Umbilical cord (tissue), 2 donors: ENCODE measurements at places on chromosomes 2 and 18.

DNA sequence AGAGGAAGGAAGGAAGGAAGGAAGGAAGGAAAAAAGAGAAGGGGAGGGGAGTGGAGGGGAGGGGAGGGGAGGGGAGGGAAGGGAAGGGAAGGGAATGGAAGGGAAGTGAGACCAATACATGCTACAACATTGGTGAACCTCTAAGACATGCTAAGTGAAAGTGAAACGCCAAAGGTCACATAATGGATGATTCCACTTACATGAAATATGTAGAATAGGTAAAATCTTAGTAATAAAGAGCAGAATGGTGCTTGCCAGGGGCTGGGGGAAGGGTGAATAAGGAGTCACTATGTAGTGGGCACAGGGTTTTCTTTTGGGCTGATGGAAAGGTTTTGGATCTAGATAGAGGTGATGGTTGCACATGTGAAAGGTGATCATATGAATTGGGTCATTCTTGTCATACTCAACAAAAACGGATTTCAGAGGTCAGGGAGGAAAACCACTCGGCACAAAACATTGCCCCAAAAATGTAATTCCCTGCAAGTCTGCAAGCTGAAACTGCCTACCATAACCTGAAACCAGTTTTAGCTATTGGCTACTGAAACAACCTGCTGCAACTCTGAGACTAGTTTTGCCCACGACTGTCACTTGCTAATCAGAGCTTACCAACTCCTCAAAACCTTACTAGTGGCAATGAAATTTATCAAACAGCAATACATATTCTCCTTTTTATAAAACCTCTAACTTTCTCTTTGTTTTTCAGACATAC, 59.2 kb downstream of the CCDC141 start:
- DNase-seq, result no peak

DNA sequence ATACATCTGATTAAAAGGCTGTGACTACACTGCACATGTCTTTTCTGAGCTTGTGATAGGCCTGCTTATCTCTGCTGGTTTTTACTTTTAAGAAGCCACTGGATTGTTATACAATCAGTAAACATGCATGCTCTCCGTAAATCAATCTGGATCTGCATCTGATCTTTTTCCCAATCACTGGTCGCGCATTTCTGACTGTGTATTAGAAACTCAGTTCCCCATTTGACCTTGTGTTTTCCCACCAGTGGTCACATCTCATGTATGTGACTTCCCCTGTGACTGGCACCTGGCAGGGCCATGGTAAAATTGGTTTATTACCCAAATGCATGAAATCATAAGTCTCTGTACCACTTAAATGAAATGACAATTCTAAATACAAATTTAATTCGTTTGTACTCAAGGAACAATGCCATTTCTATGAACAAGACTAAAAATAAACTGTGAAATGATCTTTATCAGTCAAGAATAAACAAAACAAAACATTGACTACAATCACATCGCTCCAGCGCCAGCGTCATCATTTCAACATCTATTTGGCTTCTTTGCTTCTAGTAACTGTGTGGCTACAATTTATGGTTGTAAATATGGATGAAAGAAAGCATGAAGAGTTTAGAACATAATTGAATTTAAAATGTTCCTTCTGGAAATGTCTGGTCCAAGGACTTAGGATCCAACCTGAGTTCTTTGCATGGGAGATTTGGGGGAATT, 396.6 kb upstream of the TRIB2 start:
- no peak for DNase-seq

DNA sequence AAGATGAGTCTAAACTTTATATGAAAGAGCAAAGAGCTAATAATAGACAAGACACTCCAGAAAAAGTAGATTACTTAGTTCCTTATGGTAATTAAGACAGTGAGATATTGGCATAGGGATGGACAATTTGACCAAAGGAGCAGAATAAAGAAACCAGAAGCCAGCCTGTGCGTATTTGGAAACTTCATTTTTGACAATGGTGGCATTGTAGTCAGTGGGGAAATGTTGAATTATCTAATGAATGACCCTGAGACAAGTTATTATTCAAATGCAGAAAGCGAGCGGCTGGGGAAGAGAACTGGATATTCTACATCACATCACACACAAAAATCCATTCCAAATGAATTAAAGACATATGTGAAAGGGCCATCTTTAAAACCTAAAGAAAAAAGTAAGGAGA, 144.3 kb downstream of the DTNB start:
- DNase-seq, result no peak

DNA sequence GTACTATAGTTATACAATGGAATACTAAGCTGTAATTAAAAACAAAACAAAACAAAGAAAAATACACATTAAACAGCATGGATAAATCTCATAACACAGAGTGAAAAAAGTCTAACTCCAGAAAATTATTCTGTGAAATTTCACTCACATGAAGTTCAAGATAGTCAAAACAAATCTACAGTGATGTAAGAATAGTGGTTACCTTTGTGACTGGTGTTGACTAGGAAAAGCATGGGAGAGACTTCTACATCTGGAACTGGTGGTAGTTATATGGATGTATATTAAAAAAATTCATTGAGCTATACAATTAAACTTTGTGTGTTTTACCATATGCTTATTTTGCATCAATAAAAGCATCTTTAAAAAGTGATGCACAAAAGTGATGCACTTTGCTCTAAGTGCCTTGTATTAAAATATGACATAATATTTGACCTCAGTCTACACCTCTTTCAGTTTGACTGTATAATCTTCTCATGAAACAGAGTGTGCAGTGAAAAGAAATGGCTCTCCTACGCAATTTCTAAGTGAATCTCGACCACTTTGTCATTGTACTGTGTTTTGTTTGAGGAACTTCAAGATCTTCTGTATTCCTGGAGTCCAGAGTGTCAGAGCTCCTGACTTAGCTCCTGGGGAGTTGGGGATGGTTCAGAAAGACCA, 28.0 kb downstream of the STAT4 start:
- no peak for DNase-seq

- no peak for DNase-seq
Observed at GRCh38 chr2:19783935-19784334, 117.8 kb downstream of the TTC32 start.

- DNase-seq, result no peak
Observed at GRCh38 chr2:205484764-205485163, 197.5 kb upstream of the NRP2 start.

DNA sequence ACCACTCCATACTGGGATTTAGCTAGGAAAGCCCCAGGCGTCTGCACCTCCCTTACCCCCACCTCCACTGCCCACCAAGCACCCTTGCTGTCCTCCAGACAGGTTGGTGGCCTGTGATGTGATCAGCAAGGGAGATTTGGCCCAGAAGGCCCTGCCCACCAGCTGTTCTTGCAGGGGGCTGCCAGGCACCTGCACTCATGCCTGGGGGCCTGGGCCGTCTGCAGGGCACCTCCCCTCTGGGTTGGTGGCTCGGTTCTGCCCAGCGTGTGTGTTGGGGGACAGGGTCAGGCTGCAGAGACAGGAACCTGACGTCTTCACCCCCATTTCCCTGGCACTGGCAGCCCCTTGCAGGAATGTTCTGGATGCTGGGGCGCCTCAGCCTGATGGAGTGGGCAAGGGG, 5.8 kb downstream of the DNMT3A start:
- no peak for DNase-seq

- no peak for DNase-seq
Observed at GRCh38 chr2:38735999-38736320, 15.2 kb downstream of the SRSF7 start.

GRCh38 chr2:150309311-150310080, 178.0 kb downstream of the RND3 start:
- no peak for DNase-seq

DNA sequence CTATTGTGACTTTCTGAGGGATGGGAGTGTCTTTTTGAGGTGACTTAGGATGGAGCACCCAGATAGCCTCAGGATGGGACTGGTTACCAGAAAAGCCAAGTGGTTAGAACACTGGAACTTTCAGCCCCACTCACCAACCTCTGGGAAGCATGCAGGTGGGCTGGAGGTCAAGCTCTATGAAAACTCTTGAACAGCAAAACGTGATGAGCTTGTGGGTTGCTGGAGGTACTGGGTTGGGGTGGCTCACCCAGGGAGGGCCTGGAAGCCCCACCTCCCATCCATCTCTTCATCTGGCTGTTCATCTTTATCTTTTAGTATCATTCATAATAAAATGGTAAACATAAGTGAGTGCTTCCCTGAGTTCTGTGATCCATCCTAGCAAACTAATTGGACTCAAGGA, 216.4 kb downstream of the SPP2 start:
- no peak for DNase-seq

DNA sequence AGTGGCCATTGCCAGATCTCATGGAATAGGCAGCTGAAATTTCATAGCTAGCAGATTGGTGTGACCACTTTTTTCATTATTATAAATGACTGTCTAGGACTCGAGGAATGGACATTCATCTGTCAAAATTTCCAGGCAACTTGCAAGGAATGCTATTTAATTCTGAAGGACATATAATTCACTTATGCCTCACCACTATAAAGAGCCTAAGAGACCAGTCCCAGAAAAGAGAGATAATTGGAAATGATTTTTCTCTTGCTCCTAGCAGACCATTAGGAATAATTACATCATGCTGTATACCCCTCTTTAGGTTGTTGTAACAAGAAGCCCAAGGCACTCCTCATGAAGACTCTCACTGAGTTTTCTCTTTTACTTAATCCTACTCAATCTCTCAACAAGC, 557.4 kb upstream of the RAB6C start:
- no peak for DNase-seq

GRCh38 chr2:85550486-85550885, 10.8 kb downstream of the GGCX start:
- no peak for DNase-seq

DNA sequence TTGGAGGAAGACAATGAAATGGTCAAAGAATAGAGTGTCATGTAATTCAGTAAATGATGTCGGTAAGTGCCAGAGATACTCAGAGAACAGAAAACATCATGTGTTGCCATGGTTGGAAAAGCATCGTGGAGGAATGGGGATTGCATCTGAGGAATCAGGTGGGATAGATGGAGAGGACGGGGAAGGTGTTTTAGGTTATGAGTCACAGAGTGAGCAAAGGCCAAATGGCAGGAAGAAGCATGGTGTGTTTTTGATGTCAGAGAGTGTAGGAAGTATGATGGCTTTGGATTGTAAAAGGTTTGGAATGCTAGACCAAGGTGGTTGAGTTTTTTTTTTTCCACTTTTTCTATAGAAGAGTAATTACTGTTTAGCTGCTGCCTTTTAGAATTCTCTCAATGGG, 27.5 kb upstream of the CD28 start:
- no peak for DNase-seq

DNA sequence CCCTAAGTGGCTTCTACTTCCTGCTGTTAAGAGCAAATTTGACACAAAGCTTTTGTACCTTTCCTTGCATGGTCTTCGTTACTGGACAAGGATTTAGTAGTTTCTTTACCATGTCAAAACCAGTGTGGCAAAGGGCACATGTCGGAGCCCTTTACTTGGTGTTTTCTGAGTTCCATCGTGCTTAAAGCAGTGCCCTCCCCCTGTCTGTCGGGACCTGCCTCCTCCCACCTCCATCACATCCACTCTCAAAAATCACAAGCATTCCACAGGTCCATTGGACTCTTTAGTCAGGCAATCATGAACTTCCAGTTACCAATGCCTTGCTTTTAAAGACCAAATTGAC, 763 bp downstream of the CCDC141 start:
- DNase-seq, result no peak

GRCh38 chr2:25478736-25479135, 137.0 kb upstream of the DNMT3A start:
- DNase-seq, result no peak

- no peak for DNase-seq
Observed at GRCh38 chr2:2890901-2891300, 486.7 kb downstream of the EIPR1 start.

DNA sequence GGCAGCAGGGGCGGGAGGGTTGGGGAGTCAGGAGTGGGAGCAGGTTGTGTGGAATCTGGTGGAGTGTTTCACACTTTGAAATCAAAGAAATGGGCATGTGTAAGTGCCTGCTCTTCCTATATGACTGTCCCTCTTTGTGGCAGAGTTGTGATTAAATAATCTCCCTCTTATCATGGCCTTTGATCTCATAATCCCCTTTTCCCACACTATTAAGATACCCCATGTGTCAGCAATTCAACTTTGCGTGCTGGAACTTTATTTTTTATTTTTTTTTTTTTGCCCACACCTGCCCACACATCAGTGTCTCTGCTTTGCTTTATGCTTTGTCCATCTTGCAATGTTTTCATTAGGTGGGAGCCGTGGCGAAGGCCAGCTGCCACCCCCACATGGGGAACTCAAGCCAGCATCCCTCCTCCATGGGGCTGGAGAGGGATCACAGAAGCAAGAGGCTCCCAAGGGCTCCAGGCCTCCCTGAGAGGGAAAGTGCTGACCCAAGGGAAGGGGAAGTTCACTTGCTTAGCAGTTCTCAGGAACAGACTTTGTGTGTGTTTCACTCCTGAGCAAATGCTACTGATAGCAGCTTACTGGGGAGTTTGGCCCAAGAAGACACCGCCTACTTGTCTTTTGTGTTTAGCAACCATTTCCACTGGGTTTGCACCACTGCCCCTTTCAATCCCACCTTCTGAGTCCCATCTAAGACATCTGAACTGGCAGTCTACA, 243.4 kb downstream of the BCL11A start:
- no peak for DNase-seq
